ENCODE measurements at places on chromosomes 2 and 18. TPM values are rescaled to one million over a fixed set of nuclear protein-coding genes. Genes with fewer than 3 reads are reported as not detected.

The MROH2A gene
- total RNA-seq: not detected

The MPP4 gene
- 0.15 TPM for total RNA-seq

The MAP3K19 gene
- total RNA-seq: not detected

The GRHL1 gene
- total RNA-seq: 3.6 TPM

DNA sequence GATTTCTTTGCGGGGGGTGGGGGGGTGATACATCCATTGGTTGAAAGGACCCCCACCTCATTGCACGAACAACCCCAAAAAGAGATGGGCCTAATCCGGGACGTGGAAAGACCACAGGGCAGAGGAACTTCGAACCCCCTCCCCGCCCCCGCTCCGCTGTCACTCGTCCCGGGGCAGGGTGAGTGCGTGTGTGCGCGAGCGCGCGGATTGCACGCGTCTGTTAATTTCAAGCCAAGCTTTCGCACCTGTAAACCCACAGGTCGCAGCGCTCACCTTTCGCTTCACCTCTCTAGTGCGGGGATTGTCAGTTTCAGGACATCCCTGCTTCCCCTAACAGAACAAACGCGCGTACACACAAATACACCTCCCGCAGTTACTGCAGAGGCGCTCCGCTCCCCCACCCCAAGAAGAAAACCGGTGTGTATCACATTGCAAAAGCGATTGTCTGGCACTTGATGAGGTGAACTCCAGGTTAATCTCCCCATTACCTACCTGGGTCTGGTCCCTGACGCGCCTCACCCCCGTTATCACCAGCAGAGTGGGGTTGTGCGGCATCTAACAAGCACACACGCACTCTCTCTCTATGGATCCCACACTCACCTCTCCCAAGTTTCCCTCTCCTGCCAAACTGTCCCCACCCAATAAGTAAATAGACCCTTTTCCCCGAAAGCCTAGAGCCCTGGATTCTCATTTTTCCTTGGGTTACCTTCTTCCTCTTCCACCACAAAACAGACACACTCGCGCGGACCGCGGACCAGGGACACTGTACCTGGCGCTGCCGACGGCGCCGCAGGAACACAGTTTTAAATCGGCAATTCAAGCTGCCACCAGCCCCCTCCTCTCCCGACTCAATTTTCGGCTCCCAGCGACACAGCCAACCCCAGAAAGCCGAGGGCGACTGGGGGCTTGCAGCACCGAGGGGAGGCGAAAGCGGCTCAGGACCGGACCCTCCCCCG is 1.0 kb downstream of the CYP26B1 start:
- no peak for DNase-seq

DNA sequence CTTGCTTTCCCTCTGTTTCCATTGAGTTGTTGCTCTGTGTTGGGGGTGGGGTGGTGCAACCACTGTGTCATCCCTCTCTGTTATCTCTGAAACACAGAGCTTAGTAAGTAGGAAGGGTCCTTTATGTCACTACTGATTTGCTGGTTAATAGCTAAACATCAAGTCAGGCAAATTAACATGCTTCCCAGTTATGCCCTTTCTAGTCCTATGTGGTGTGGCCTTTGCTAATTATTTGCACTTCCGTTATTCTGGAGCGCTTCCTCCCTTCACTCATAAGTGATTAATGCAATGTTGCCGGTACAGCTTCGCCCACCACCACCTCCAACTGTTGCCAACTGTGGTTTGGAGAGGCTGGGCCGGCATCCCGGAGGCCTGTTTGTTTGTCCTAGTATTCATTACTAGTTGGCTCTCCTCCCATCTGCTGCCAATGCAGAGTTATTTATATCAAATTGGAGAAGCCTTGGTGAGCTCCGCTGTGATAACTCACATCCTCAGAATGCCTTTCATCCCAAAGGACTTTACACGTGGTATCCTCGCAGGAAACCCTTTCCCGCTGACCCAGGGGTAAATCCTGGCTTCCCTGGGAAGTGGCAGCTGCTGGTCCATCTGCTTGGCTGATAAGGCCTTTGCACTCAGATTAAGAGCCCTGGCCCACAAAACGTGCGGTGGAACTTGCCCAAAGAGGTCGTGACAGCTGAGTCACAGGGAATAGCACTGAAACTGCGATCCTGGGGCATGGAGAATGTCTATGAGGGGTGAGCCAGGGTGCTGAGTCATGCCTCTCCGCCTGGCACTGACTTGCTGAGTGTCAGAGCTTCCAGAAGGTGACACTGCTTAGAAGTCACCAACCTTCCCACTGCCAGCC is 72.0 kb upstream of the ZCCHC2 start:
- no peak for DNase-seq

GRCh38 chr2:94956797-94957391 is 68.6 kb upstream of the MAL start:
- no peak for DNase-seq

- DNase-seq: no peak
Observed at GRCh38 chr2:135942936-135943688, 42.3 kb downstream of the DARS1 start.

Data from natural killer cell (primary cell).